ENCODE measurements at places on chromosomes 5 and 9. TPM values are rescaled to one million over a fixed set of nuclear protein-coding genes. Genes with fewer than 3 reads are reported as not detected.

The FGFR4 gene
- total RNA-seq = 3.8 TPM

The LCN1 gene
- not detected for total RNA-seq

The ZNF483 gene
- 1.8 TPM for total RNA-seq

The SPATA9 gene
- total RNA-seq = not detected

The PCDHA12 gene
- total RNA-seq = not detected

The LIX1 gene
- total RNA-seq = not detected

The SOX30 gene
- not detected for total RNA-seq

The SPINK13 gene
- total RNA-seq = not detected

The ARPC5L gene
- total RNA-seq = 68.1 TPM

The MPDZ gene
- 52.3 TPM for total RNA-seq

The CCNI2 gene
- total RNA-seq = 0.53 TPM

The GABRB2 gene
- not detected for total RNA-seq

The STX17 gene
- total RNA-seq = 17.6 TPM

The GFI1B gene
- not detected for total RNA-seq

The FOXD4L6 gene
- not detected for total RNA-seq

The SNAPC4 gene
- total RNA-seq = 17.5 TPM

The PCDHA3 gene
- 0.09 TPM for total RNA-seq

The C1QTNF3 gene
- total RNA-seq = 1.6 TPM

The SLC45A2 gene
- total RNA-seq = not detected

The GDNF gene
- not detected for total RNA-seq

The ACER2 gene
- 7.3 TPM for total RNA-seq

The CDH6 gene
- not detected for total RNA-seq

The IL5 gene
- not detected for total RNA-seq

The CCDC192 gene
- not detected for total RNA-seq

The C5orf63 gene
- 5.3 TPM for total RNA-seq

The FAM163B gene
- total RNA-seq = not detected

The RABEPK gene
- 19.1 TPM for total RNA-seq

The PPP3R2 gene
- total RNA-seq = not detected

The PCDHB9 gene
- 0.16 TPM for total RNA-seq

The CREBRF gene
- total RNA-seq = 8.8 TPM

The SLC34A3 gene
- total RNA-seq = not detected

The GPR21 gene
- total RNA-seq = 2.4 TPM

The PCDHA5 gene
- not detected for total RNA-seq

The ALDOB gene
- not detected for total RNA-seq

The PAPPA gene
- total RNA-seq = 0.13 TPM

The CRHBP gene
- 0.51 TPM for total RNA-seq

The LVRN gene
- 0.28 TPM for total RNA-seq

The XRCC4 gene
- total RNA-seq = 7.6 TPM

The CYLC2 gene
- total RNA-seq = not detected

The RGS7BP gene
- total RNA-seq = 2.0 TPM

The SPATA31E1 gene
- not detected for total RNA-seq

The FOXI1 gene
- total RNA-seq = not detected

The FYB1 gene
- 0.44 TPM for total RNA-seq

The SOHLH1 gene
- total RNA-seq = not detected

The CENPK gene
- total RNA-seq = 50.7 TPM

The FRMD3 gene
- 6.1 TPM for total RNA-seq

The FUBP3 gene
- 60.6 TPM for total RNA-seq

The SLC34A1 gene
- not detected for total RNA-seq

The SLC2A6 gene
- 35.7 TPM for total RNA-seq

The SLC9A3 gene
- 0.82 TPM for total RNA-seq

The B4GALT7 gene
- total RNA-seq = 35.3 TPM

The NDST1 gene
- 102 TPM for total RNA-seq

The BSPRY gene
- not detected for total RNA-seq

Data from endothelial cell of umbilical vein (primary cell).